ENCODE measurements at places on chromosomes 5 and 9.

DNA sequence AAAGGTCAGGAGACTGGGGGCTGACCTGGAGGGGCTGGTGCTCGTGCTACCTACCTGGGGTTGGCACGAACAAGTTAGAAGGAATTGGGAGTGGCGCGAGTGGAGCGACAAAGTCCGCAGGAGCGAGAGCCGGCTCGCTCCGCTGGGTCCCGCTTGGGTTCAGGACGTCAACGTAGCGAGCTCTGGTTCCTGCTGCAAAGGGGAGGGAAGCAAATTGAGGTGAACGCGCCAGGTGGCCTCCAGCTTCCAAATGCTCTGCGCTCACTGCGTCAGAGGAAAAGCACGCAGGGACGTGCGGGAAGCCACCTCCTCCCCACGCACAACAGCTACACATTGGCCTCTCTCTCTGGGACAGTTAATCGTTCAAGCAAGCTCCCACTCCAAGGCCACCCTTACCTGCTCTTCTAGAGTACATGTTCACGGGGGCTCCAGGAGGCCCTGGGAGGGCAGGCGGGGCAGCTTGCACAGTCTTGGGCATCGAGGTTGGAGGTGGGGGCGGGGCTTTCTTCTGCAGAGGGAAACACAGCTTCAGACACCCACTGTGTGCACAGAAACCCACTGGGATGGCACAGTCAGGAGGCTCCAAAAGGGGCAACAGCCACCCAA lies 7.6 kb upstream of the INPP5E start:
- no peak for DNase-seq

DNA sequence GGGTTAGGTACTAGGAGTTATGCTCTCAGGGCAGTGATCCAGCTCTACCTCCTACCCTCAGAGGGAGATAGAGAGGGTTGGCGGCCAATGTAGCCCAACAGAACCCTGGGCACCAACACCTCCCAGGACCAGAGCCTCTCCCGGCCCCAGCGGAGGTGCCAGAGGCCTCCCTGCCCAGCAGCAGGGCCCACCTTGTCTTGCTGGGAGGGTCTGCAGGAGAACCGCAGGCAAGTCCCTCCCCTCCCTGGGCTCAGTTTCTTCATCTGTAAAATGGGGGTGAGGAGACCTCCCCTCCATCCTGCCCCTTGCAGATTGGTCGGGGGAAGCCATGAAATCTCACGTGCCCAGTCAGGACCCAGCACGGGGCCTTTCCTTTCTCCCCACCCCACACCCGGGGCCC lies 34.4 kb downstream of the HK3 start:
- DNase-seq: no peak

DNA sequence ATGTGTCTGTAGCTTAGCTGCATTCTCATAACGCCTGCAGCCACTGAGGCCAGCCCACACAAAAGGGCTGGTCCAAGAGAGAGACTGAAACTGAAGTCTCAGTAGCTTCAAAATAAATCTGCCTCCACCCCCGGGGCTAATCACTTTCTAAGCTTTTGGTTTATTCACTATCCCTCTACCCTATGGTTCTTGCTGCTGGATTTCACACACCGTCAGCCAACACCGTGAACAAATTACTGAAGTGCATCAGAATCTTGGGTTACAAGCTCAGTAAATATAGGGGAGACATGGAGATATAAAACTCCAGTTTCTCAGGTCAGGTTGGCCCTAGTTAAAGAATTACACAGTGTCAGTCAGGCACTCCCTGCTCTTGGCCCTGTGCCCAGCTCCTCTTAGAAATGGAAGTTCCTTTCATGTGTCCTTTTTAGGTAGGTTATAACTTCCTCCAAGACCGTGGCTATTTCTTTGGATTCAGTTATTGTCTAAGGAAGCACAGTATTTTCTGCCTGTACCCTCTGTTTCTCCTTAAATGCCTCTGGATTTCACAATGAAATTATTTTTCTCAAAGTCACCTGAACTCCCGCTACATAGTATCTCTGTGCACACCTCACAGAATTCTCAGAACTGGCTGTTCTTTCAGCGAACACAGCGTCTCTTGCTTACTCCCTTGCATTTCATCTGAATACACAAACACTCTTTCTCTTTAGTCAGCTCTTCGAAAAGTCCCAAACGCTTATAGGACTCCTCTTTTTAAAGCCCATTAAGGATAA lies 112.5 kb downstream of the FAM174A start:
- peak; percentile 33 for DNase-seq

DNA sequence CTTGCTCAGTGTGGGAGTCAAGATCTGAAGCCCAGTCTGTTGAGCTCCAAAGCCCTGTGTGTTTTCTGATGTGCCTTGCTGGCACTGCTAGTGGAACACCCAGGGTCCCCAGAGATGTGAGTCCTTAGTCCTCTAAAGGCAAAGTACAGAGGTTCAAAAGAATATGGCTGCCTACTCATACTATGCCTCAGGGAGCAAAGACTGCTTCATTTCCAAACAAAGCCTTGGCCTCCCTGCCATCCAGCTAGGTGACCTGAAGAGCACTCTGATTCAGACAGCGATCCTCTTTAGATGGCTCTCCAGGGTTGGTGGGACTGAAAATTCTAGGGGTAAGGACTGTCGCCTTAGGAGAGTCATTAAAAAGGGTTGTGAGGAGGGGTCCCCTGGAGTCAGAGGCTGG lies 2.0 kb downstream of the PRLR start:
- DNase-seq: no peak

- DNase-seq: no peak
Measured at GRCh38 chr9:116145036-116145435, 8.6 kb upstream of the PAPPA start.

GRCh38 chr5:111551569-111552275 lies 39.4 kb upstream of the STARD4 start:
- DNase-seq: no peak

- no peak for DNase-seq
Measured at GRCh38 chr5:113003763-113004162, 27.2 kb downstream of the DCP2 start.

GRCh38 chr5:77853353-77853907 lies 77.3 kb upstream of the TBCA start:
- no peak for DNase-seq

DNA sequence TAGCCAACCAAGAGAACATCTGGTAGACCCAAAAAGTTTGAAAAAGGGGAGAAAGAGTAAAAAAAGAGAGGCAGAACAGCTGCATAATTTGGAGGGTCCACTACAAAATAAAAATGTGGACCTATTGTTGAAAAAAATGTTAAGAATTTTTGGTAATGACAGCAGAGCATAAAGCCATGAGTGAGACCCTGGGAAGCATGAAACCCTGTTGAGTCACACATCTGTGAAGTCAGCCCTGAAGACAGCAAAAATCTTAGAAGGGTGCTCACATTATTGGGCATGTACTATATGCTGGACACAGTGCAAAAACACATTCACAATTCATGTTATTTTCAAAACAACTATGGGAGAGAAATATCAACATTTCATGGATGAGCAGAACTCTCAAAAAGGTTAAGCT lies 56.4 kb upstream of the LIFR start:
- DNase-seq: no peak

- peak; percentile 14 for DNase-seq
Measured at GRCh38 chr5:65796751-65797316, 74.8 kb downstream of the NLN start.

- DNase-seq: no peak
Measured at GRCh38 chr5:132364319-132364718, 5.2 kb upstream of the SLC22A5 start.

DNA sequence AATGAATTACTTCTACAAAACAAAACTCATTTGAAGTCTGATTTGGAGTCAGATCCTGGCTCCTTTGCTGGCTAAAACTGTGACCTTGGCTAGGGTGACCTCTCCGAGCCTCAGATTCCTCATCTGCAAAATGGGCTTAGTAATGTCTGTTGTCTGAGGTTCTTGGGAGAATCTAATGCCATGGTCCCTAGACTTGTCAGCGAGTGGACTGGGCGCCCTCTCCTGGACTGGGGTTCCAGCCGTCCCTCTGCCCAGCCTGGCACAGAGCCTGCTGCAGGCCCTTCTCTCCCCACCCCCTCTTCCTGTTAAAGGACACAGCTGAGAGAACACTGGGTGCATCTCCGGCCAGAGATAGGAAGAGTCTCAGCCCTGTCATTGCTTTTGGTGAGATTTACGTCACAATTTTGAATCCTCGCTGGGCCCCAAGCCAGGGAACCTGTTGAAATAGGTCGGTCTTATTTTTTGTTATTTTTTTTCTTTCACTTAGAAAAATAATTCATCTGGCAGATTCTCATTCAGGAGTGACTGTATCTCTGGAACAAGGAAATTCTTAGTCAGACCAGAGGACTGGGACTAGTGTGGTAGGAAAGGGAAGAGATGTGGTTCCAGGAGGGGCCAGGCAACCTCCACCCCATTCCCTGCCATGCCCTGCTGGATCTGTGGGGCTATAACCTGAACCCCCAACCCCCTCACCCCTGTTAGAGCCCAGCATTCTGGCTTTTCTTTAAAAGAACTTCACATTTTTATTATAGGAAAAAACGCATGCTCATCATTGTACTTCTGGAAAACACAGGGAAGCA lies 48.2 kb upstream of the RPL26L1 start:
- peak; percentile 23 for DNase-seq

DNA sequence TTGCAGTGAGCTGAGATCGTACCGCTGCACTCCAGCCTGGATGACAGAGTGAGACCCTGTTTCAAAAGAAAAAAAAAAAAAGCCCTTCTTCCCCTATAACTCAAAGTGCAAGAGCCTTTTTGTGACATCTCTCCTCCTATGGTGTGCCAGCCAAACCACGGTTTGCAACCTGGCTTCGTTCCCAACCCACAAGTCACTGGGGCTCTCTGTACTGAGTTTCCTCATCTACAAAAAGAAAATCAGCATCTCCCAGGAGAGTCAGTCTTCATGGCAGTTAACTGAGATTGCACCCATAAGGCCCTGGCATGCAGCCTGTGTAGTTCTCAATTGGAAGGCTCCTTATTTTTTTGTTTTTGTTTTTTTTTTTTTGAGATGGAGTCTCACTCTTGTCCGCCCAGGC lies 14.8 kb downstream of the ODF2 start:
- DNase-seq: no peak

- DNase-seq: peak; percentile 19
Measured at GRCh38 chr5:149667084-149667828, 62.9 kb upstream of the PPARGC1B start.

DNA sequence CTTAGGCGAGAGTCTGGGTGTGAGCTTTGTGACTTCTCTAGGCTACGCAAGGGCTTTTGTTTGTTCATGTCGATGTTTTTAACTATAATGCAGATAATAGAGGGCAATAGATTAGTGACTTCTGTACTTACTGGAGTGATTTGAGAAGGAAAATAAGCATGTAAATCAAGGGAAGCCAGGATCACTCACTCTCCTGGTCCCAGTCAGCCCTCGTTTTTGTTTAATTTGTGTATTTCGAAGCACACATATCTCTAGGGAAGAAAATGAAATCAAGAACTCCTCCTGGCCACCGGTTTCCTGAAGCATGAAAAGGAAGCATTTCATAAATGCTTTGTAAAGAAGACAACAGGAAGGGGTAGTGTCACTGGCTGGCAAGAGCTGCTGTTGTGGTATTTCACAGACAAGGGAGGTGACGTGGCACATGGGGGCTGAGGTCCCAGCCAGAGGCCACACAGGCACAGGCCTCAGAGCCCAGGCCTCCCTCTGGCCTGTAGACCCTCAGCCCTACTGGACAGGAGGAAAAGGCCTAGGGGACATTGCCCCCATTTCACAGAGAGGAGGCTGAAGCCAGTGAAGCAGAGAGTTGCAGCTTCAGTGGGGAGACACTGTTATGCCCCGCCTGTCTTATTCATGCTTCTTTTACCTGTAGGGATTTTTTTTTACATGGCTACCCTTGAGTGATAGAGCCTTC lies 34.1 kb downstream of the IRF1 start:
- DNase-seq: peak; percentile 76

DNA sequence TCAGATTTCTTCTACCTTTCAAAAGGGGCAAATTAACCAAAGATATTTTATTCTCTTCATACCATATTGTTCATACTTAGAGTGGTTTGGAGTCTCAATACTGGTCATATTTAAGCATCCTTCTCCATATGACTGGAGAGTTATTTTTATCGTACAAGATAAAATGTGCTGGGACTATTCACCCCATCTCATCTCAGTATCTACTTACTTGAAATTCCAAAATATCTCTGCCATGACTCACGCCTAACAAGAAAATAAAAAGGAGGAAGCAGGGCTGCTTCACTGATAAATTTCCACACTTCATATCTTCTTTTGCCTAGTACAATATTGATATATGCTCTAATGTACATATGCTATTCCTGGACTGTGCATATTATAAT lies 277.9 kb upstream of the CDH9 start:
- DNase-seq: no peak

- peak; percentile 93 for DNase-seq
Measured at GRCh38 chr5:69189162-69190086, at the start of gene CENPH. CENPH (plus strand) TSS chr5:69189583; CDS start chr5:69189635, 52 bp downstream.

- DNase-seq: peak; percentile 50
Measured at GRCh38 chr5:168851902-168852321, 272.7 kb upstream of the PANK3 start.

GRCh38 chr9:132154863-132155567 lies 6.8 kb upstream of the NTNG2 start:
- no peak for DNase-seq

DNA sequence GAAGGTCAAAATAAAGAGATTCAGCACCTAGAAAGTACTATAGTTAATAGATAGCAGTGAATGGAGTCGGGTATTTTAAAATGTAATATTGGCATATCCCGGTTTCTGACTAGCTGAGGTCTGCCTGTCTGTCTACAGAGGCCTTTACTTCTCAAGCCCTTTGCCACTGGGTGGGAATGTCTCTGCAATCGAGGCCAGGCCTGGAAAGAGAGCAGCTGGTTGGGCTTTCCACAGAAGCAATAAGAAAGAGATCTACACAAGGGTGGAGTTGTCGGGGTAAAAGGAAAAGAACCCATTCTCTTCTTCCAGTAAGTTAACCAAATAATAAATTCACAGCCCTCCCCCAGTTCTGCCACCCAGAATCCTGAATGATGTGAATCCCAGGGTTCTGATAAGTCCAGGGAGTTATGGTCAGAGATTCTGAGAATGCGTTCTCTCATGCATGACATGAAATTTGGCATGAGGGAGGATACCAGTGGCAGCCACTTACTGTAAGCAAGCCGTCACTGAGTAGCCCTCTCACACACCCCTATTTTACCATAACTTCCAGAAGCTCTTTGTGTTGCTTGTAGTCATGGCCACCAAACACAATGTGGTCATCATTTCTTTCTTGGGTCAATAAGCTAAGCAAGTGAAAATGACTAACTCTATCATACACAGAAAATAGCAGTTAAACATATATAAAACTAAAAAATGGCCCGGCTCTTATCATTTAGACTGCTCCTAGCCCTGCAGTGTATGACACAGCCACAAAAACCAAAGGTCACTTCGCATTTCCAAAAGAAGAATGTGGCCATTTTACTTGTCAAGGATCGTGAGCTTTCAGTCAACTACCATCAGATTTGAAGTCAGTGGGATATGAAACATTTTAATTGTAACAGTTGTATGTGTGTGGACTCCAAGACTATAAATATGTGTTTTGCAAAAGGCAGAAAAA lies 185.0 kb downstream of the GLIS3 start:
- no peak for DNase-seq

DNA sequence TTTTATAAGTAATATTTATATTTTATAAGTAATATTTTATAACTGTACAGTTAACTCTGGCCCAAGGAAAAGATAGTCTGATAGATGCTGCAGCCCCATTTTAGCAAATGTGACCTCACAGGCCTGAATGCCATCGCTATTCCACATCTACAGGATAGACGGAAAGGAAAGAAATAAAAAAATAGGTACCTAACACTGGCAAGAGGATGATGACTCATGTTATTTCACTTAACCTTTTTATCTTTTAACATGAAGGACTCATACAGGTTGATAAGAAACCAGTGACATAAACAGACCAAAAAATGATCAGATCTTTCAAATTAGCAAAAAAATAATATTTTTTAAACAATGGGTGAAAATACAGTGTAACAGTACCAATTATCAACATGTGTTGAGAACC lies 2.7 kb downstream of the CD274 start:
- DNase-seq: peak; percentile 31
